Activated T-helper 9 cell treated with anti-CD3 and anti-CD28 coated beads, Interleukin-2, amount 50 U/mL, for 16 hours (primary cell): ENCODE measurements at places on chromosomes 4 and X.

GRCh38 chr4:94341481-94342370 lies 910 bp downstream of the HPGDS start:
- no peak for DNase-seq

DNA sequence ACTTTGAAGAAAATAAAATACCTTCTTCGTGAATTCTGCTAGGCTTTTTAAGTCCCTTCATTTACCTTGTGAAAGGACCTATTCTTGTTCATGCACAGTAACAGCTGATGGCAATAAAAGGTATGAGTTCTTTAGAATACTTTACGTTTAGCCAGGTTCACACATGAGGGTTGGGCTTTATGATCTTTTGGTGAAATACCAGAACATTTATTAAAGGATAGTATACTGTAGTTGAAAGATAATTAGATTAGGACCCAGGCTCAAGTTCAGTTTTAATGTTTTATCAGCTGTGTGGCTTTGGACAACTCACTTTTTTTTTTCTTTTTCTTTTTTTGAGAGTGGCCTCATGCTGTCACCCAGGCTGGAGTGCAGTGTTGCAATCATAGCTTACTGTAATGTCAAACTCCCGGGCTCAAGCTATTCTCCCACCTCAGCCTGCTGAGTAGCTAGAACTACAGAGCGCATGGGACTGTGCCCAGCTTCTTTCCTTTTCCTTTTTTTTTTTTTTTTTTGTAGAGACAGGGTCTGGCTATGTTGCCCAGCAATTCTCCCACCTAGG lies 28.2 kb upstream of the NEIL3 start:
- DNase-seq: no peak

DNA sequence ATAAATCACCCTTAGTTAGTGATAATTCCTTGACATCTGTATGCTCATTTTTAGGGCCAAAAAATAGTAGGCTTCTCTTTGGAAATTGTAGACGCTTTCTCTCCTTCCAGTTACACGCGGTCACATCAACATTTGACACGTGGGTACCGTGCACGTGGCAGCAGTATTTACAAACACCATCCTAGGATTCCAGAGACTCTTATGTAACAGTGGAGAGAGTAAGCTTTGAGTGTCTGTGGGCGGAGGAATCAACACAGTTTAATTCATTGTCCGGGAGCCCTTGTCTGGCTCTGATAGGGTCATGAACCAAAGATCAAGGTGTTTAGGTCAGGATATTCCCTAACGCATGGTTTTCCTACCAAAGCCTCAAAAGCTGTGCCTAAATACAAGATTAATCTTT lies 12.2 kb downstream of the TET2 start:
- no peak for DNase-seq

- DNase-seq: no peak
Observed at GRCh38 chr4:179530958-179531357, 2088.7 kb upstream of the AGA start.

GRCh38 chr4:22428441-22428840 lies 87.4 kb downstream of the ADGRA3 start:
- no peak for DNase-seq
